ENCODE measurements at places on chromosomes 1 and 21.

DNA sequence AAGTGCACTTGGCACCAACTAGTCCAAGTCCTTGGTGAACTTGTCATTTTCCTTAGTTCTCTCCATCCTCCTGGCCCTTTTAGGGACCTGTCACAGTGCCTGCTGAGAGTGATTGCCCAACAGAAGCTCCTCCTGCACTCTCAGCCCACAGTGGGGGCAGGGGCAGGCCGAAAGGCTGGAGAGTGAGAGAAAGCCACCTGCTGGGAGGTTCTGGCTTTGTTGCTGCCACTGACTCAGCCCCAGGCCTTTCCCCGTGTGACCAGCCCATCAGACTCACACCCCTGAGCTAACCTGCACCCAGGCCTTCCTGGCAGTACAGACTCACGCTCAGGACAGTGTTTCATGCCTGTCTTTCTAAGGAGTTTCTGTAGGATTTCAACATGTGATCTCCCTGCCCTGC, 17.1 kb upstream of the PROK1 start:
- DNase-seq = no peak

DNA sequence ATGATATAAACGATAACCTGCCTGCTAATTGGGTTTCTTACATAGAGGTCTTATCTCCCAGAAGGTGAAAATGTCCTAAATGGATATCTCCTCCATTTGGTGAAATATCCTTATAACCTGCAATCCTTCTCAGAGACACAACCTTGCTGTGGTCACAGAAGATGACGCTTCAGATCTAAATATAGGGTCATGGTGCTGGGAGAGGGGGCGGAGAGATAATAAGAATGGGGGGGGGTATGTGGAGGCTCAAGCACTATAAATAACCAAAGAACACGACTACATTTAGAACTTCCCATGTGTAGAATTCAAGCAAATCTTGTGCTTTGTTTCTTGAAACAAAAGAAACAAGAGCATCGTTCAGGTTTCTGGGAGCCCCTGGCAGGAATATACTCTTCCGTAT, 260.6 kb upstream of the ESRRG start:
- no peak for DNase-seq

DNA sequence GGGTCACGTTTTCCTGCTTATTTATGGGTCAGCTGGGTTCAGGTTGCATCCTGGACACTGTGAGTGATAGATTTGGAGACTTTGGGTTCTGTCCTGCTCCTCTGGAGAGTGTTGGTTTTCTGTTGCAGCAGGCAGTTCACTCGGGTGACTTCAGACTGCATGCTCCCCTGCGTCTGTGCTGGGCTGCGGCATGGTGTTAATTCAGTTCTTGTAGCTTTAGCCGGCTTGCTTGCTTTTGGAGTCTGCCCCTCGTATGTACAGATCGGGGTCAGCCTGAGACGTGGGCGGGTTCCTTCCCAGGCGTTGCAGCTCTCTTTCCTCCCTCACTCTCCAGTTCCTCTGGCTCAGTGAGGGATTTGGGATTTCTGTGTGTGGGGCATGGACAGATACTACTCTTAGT, 38.0 kb downstream of the PCNT start:
- DNase-seq = no peak

- no peak for DNase-seq
Measured at GRCh38 chr1:60044881-60045280, 28.7 kb downstream of the C1orf87 start.

DNA sequence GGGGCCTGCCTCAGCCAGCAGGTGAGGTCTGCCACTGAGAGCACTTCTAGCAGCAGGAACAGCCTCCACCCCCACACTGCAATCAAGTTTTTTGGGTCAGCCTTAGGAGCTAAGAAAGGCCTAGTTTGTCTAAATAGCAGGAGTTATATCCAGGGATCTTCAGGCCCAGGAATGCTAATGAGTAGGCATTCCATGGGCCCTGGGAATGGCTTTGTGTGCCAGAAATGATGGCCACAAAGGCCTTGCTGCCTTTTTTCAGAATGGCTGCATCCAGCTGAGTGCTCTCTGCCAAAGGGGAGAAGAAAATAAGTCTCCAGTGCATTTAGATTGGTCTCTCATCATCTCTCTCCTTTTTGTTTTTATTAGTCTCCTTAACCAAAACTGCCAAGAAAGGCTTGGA, 2.8 kb downstream of the MRTO4 start:
- no peak for DNase-seq

- DNase-seq = no peak
Measured at GRCh38 chr1:31708324-31708723, 4.5 kb upstream of the COL16A1 start.

All from activated CD8-positive, alpha-beta memory T cell treated with anti-CD3 and anti-CD28 coated beads for 48 hours (primary cell).